ENCODE measurements at places on chromosomes 12 and 14. TPM values are rescaled to one million over a fixed set of nuclear protein-coding genes. Genes with fewer than 3 reads are reported as not detected.

CACNA1C gene
- 18.9 TPM for total RNA-seq

FSCB gene
- total RNA-seq: 0.14 TPM

GZMH gene
- total RNA-seq: 2.3 TPM

CD4 gene
- total RNA-seq: 24.3 TPM

- DNase-seq: no peak
Observed at GRCh38 chr12:73106296-73106695, 834.1 kb downstream of the TRHDE start.

DNA sequence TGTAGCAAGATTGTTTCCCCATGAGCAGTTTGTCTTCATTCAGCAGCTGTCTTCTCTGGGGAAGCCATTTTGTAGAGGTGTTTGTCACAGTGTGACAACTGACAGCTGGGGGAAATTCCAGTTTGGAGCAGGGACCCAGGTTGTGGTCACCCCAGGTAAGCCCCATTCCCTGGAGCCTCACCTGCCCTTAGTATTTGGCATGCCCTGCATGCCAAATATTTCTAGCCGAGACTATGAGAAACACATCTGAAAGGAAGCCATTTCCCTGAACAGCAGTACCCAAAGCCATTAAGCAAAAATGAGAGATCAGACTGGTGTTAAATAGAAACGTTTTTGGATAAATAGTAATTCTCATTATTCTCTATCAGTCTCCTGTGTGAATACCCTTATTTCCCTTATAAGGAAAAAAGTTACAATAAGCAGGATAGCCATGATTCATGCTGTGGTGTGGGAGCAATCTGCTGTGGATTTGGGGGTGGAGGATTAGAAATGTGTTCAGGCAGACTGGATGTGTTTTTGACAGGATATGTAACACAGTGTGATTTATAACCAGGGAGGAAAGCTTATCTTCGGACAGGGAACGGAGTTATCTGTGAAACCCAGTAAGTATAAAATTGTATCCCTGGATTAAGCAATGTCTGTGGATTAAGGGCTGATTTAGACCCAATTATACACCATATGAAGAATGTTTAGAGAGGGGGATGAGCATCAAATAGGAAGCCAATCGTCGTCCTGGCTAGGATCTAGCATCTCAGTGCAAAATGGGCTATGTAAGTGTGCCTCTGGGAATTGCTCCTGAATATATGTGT lies 68.9 kb downstream of the DAD1 start:
- no peak for DNase-seq

DNA sequence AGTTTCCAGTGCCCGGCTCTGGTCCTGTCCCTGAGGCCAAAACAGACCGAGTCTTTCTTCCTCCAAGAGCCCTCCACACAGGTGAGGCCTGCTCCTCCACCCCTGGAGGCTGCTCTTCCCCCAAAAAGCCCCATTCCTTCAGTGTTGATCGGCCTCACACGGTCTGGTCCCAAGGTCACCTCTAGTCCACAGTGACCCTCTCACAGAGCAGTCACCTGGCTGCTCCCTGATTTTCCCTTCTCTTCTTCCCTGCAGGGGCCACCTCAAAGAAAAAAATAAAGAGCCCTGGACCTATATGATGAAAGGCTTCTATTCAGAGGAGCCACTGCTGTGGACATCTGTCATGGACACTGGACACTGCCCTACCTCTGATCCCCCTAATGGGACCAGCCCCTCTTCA lies 42.5 kb downstream of the TTC7B start:
- DNase-seq: no peak

DNA sequence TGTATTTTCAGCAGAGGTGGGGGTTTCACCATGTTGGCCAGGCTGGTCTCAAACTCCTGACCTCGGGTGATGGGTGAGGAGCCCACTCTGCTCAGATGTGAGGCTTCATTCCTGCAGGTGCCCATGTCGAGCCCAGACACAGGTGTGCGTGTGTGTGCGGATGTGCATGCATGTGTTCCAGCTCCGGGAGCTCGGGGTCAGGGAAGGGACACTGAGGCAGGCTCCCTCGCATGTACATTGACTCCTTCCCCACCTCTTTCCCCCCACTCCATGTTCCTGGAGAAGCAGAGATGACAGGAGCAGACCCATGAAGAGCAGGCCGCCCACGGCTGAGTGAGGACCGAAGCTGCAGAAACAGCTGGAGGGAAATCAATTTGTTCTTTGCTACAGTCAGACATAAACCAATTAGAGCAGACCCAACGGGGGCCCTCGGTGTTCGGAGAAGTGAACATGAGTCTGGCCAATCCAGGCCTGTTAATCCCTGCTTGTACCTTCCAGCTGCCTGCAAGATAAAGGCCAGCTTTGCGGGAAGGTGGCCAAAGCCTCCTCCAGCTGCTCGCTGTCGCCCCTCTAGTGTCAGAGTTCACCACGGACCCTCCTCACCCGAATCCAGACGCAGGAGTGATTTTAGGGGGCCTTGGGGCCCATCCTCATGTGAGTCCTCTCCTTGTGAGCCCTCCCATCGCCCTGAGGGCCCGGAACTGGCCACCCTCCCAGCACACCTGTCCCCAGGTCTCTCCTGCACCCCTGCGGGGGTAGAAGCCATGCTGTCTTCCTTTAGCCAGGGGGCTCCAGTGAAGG lies 321.0 kb upstream of the RTL1 start:
- DNase-seq: no peak

GRCh38 chr12:92581604-92582003 lies 121.2 kb upstream of the PLEKHG7 start:
- no peak for DNase-seq

GRCh38 chr12:14884458-14884878 lies 1.2 kb downstream of the MGP start:
- peak; percentile 81 for DNase-seq

- no peak for DNase-seq
Observed at GRCh38 chr12:41972598-41972997, 172.1 kb downstream of the GXYLT1 start.

- no peak for DNase-seq
Observed at GRCh38 chr14:103343164-103343879, 9.3 kb downstream of the EIF5 start.

Data from uterus (tissue), 4 donors.